Neural crest cell (in vitro differentiated cells): ENCODE measurements at places on chromosomes 2 and 18.
A peak's percentile ranks its signal among the peaks of the same experiment; 100 is the strongest.

DNA sequence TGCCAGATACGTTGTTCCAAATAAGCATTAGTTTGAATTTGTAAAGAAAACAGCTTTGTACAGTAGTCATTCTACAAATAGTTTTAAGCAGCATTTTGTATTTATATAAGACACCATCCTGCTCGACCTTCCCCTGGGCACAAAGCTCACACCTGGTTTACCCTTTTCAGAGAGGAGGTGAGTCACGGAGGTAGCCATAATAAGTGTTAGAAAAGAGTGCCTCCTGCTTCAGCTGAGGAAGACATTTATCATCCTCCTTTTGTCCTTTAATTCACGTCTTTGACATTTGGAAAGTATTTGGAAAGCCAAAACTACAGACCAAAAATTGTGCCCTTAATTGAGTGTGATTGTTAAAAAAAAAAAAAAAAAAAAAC is 6.8 kb downstream of the RAB12 start:
- DNase-seq, result no peak
- H3K27ac ChIP-seq, result no peak overlapping the region
- H3K4me1 ChIP-seq, result peaks cover 48% of the 10 kb centered on the region
- H3K27me3 ChIP-seq, result no peaks in the 10 kb centered on the region
- H3K4me3 ChIP-seq, result no peak overlapping the region
- no peaks in the 10 kb centered on the region for H3K36me3 ChIP-seq

DNA sequence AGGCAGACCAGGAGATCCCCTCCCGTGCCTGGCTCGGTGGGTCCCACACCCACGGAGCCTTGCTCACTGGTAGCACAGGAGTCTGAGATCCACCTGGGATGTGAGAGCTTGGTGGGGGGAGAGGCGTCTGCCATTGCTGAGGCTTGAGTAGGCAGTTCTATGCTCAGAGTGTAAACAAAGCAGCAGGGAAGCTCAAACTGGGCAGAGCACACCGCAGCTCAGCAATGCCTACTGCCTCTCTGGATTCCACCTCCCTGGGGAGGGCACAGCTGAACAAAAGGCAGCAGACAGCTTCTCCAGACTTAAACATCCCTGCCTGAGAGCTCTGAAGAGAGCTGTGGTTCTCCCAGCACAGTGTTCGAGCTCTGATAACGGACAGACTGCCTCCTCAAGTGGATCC is 85.1 kb downstream of the UGP2 start:
- peaks cover 5% of the 10 kb centered on the region for H3K4me1 ChIP-seq
- H3K27me3 ChIP-seq, result no peaks in the 10 kb centered on the region
- DNase-seq, result no peak
- no peak overlapping the region for H3K4me3 ChIP-seq

DNA sequence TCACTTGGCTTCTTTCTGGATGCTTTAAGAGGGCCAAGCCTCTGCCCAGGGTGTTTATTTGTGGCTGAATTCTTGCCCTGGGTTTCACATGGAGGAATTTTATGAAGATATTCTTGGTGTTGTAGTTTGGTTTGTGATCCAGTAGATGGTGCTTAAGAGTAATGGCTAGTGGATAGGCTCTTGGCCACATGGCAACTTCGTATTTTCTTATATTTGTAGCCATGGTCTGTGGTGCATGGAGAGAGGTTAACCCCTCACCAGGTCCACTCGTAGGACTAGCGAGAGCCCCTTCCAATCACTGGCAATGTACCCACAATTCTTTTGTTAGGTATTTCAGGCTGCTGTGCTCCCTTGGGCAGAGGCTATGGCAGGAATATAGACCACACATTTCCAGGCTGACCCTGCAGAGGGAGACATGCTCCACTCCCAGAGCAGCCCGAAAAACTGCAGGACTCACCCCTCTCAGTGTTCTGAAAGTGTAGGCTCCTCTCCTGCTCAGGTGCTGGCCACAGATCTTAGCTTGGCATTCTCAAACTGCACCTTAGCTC is 582.1 kb upstream of the SETBP1 start:
- no peaks in the 10 kb centered on the region for H3K27me3 ChIP-seq
- H3K4me1 ChIP-seq, result no peaks in the 10 kb centered on the region
- H3K27ac ChIP-seq, result no peak overlapping the region
- no peak overlapping the region for H3K4me3 ChIP-seq
- H3K36me3 ChIP-seq, result no peaks in the 10 kb centered on the region
- no peak for DNase-seq

DNA sequence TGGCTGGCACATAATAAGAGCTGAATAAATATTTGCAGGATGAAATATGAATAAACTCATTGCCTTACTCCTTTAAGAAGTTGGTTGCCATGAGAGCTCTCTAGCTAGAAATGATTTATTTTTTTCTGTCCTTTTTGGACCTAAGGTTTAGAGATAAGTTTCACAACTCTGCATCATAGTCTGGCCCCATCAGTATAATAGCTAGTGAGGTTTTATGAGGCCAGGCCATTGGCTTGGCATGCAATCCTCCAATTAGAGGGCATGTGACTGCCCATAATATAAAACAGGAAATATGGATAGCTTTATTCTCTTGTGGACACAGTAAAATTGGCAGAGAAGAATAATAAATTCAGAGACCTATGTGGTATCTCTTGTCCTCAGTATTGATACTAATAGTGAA is 26.2 kb upstream of the INSIG2 start:
- no peak overlapping the region for H3K4me3 ChIP-seq
- no peak overlapping the region for H3K27ac ChIP-seq
- peaks cover 5% of the 10 kb centered on the region for H3K4me1 ChIP-seq
- no peaks in the 10 kb centered on the region for H3K27me3 ChIP-seq

- H3K4me3 ChIP-seq, result no peak overlapping the region
- DNase-seq, result no peak
- H3K36me3 ChIP-seq, result peaks cover 10% of the 10 kb centered on the region
- H3K27ac ChIP-seq, result no peak overlapping the region
- no peaks in the 10 kb centered on the region for H3K4me1 ChIP-seq
These were observed 47.3 kb downstream of the DHX57 start for GRCh38 chr2:38828460-38828859.

DNA sequence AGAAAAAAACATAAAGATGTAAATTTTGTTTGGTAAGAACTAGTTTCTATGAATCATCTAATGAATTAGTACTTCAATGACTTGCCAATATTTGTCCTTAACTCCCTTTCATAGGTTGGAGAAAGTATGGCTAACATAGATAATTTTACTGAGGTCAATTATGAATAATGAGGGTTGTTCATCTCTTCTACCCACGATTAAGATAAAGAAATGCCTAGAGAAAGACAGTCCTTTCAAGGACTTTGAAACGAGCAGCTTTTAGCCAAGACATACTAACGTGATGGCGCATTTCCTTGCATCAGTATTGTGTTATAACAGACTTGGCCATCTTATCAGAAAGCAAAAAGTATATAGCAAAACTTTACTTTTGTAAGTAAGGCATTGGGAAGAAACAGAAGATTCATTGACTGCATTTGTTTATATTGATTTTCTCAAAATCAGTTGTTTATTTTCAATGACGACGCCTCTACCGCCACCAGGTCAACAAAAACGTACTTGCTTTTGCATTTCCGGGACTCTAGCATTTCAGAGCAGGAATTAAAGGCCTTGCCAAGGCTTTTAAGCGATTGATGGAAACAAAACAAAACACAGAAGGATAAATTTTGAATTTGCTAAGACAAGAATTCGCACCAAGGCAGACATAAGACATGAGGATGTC is 961 bp downstream of the RBM43 start:
- H3K4me3 ChIP-seq, result peak overlapping the region; percentile 63
- H3K36me3 ChIP-seq, result peaks cover 3% of the 10 kb centered on the region

GRCh38 chr2:191217580-191217979 is 27.6 kb upstream of the MYO1B start:
- H3K4me1 ChIP-seq, result peaks cover 8% of the 10 kb centered on the region
- H3K36me3 ChIP-seq, result no peaks in the 10 kb centered on the region
- H3K27ac ChIP-seq, result no peak overlapping the region
- H3K4me3 ChIP-seq, result no peak overlapping the region
- no peak for DNase-seq
